ENCODE measurements at places on chromosomes 5 and 9.

DNA sequence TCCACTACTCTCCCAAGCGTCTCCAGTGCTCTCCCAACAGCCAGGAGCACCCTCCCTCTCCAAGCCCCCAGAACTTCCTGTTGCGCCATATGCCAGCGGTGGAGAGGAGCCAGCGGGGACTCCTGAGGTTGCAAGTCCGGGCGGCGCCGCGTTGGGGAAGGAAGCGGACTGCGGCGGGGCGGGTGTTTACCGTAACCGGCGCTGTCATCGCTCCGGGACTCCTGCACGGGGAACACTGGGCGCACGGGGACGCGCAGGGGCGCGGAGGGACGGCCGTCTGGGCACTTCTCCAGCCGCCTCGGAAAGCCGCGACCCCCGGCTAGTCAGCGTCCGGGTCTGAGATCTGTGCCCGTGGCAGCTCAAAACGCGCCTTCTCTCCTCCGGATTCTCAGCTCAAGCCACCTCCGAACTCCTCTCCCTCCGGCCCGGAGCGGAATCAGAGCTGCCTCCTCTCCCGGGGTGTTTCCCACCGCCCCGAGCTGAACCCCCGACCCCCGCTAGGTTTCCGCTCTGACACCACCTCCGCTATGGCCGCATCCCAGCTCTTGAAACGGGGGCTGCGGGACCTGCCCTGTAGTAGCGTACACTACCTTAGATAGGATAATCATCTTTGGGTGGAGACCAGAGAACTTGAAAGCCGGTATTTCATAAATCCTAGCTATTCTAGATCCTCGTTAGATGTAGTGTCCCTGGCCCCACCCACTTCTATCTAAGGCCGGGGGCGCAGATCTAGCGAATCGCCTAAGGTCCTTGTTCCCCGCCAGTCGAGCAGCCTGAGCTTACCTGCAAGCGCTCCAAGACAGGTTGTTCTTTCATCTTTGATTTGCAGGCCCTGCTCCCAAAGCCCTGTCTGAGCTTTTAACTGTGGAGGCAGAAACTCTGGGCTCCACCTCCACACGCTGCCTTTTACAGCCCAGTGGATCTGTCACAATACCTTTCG, at the start of gene TRPM6:
Gene TRPM6, minus strand, starts transcription at position 881 of the 940 bp plus-strand sequence. Its CDS starts 65 bp downstream, at position 816.
- peak; percentile 19 for DNase-seq

- DNase-seq: no peak
Measured at GRCh38 chr9:105138306-105138801, 106.1 kb upstream of the SLC44A1 start.

GRCh38 chr5:121572061-121572460, 279.6 kb upstream of the FTMT start:
- DNase-seq: no peak

- no peak for DNase-seq
Measured at GRCh38 chr5:140258016-140258415, 44.9 kb downstream of the PFDN1 start.

DNA sequence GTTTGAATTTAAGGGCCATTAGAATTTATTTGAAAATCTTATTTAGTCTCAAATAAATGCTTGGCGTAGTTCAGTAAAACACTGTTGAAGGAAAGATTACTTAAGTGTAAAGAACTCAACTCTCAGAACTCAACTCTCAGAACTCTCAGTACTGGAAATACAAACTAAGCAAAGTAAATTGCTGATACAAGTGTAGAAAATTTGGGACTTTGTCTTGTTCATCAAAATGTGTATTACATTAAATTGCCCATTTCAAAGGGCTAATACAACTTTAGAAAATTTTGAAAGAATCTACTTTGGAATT, 99.4 kb downstream of the CSNK1G3 start:
- no peak for DNase-seq

- DNase-seq: no peak
Measured at GRCh38 chr9:86801246-86801645, 146.1 kb downstream of the GAS1 start.

DNA sequence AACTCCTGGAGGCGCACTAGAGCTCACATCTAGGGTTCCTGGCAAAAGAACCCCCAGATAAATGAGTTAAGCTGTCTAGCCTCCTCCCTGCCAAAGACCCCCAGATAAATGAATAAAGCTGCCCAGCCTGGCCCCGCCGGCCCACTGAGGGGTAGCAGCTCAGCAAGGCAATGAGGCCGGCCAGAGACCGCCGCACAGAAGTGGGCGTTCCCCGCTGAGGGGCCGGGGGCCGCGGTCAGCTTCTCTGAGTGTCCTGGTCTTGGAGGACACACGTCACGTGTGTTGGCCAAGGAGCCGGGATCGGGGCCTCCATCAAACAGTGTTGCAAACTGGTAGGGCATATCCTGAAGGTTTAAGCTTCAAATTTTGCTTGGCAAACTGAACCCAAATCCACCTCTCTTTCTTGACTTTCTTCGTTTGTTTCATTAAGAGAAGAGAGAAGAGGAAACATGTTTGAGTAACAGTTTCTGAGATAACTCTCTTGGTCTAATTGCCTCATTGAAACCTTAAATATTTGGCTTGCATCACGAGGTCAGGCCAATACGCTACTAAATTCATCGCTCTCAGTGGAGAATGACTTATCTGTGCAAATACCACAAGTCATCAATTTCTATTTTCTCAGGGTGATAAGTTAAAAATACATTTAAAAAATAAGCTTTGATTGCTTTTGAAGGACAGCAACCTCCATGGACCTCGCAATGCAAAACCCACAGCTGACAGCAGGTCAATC, 11.7 kb upstream of the SLC12A7 start:
- no peak for DNase-seq

GRCh38 chr5:174654442-174654841, 69.9 kb upstream of the MSX2 start:
- no peak for DNase-seq

- DNase-seq: no peak
Measured at GRCh38 chr9:14043483-14043882, 270.5 kb downstream of the NFIB start.

DNA sequence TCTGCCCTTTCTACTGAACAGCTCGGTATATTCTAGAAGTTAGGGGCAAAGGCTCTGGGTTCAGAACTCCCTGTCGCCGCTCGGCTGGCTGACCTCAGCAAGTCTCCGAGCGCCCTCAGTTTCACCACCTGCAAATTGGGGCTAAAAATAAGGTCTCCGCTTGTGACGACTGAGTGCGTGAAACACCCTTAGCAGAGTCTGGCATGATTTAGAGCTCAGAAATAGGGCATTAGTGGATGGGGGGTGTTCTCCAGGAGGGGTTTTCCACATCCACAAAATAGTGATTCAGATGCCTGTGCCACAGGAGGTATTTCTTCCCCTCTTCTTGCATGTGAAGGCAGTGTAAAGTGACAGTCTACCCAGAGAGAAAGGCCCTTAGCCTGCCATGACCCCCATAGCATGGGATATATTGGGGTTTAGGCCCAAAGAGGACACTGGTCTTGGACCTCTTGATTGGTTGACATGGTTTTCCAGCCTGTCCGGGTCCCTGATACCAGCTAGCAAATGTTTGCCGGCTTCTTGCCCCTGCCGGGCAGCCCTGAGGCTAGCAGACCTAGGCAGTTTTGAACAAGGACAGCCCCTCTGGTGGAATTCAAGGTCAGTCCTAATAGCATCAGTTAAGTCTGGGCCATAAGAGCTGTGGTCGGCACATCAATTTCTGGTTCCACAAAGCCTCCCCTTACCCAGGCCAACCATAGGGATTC, 1.4 kb downstream of the ERGIC1 start:
- DNase-seq: no peak
